Jurkat, Clone E6-1 (cell line): ENCODE measurements at places on chromosomes 4 and X.

GRCh38 chrX:43559644-43560043 is 96.5 kb upstream of the MAOA start:
- peak; percentile 25 for DNase-seq

- no peak for DNase-seq
Measured at GRCh38 chr4:66275411-66276038, 605.2 kb upstream of the EPHA5 start.

- DNase-seq = no peak
Measured at GRCh38 chrX:135512508-135513129, 7.8 kb upstream of the INTS6L start.

- DNase-seq = no peak
Measured at GRCh38 chr4:77538574-77539157, 67.0 kb upstream of the CXCL13 start.

DNA sequence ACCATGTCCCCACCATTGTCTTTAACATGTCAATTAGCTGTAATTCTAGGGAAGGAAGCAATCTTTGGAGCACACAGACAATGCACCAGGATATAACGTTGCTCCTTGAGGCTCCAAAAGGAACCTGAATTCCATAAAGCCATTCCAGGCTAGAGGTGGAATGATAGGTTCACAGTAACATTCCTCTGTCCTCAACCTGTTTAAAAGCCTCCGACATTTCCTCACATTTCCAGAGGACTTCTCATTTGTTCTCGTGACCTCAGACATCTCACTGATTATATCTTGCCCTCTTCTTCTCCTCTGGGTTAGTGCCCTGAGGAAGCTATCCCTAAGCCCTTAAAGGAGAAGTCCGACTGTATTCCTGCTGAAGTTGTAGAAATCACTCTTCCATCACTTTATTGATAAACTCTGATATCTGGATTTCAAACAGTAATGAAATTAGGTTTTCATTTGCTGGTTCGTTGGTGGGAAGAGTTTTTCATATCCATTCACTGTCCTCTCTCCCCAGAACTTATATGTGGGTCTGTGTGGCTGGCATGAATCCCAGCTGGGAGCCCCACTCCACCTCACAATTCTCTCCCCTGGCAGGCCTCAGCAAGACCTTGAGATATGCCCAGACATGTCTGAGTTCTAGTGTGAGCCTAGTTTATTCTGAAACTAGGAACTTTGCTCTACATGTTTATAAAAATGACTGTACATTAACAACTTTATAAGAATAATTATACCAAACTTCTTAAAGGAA is 44.2 kb upstream of the PRSS12 start:
- no peak for DNase-seq

GRCh38 chr4:56082829-56083228 is 134.1 kb downstream of the CEP135 start:
- no peak for DNase-seq

- DNase-seq = no peak
Measured at GRCh38 chr4:184419976-184420375, 54.4 kb downstream of the IRF2 start.

DNA sequence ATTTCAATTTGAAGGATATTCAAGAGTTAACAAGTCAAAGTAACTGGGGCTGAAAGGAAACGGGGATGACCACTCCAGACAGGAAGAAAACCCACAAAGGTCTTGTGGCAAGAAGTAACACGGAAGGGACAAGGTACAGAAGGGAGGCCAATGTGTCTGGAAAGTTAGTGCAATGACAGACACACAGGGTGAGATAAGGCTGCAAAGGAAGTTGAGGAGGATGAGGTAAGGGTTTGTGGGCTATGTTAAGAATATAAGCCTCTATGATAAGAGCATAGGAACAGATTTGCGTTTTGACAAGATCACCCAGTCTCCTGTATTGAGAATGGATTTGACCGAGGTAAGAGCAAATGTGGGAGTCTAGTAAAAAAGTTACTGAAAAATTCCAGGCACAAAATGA is 21.9 kb upstream of the EMCN start:
- DNase-seq = peak; percentile 84

DNA sequence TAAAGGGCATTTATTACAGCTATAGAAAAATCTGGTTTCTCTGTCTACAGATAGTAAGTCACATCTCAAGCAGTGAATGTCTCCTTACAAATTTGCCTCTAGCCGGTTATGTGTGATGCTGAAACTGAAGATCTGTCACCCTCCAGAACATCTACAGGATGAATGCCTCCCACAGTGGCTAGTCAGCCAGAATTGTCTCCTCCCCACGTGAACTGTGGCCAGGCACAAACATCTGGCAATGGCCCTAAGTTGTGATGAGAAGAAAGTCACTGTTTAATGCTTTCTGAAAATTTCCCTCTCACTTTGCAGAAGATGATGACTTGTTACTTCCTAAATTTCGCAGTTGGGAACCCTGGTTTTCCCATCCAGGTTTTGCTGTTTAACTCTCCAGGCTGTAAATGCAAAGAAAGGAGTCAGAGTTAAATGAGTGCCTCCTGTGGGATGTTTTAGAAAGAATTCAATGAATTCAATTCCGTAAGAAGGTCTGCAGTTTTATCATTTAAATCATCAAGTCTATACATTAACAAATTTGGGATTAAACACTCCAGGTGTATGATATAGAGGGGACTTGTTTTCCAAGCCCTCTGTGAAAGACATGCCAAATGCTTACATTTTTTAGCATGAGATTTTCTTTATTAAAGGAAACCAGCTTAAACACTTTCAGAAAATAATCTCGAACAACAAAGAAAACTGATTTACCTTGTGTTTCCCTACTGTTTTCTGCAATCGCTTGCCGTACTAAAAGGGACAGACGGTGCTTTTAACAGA is 55.4 kb upstream of the TLR3 start:
- DNase-seq = no peak

DNA sequence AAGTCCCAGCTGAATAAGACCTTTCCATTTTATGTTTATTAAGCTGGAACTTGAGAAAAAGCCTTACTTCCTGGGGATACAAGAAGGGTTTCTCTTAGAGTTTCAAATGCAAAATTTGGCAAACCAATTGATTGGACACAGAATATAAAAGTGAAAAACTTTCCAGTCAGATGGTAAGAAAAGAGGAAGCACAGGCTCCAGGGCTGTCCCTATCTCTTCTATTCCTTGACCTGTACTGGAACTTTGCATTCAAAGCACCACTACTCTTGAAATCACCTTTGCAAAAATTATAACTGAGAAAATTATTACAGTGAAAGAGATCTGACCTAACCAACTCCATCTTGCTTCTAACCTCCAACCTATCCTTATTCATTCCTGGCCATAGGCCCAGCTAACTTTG is 11.7 kb downstream of the PROM1 start:
- DNase-seq = no peak

DNA sequence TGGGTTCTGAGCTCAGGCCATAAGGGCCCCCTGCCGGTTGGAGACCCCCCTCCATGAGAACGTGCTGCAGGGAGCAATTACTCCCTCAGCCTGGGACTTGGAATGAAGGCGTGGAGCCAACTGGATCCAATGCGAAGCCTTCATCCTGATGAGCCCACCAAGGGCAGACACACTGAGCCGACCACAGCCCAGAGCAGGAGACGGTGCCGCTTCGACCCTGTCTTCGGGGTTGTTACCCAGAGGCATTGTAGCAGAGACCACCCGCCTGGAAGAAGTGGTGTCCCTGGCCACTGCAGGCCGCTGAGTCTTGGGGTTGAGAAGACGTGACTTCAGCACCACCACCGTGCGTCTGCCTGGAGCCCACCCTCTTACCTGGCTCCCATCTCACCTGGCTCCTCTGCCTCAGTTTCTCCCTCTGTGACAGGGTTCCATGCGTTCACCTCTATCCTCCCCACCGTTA is 7.0 kb upstream of the NKX1-1 start:
- no peak for DNase-seq

DNA sequence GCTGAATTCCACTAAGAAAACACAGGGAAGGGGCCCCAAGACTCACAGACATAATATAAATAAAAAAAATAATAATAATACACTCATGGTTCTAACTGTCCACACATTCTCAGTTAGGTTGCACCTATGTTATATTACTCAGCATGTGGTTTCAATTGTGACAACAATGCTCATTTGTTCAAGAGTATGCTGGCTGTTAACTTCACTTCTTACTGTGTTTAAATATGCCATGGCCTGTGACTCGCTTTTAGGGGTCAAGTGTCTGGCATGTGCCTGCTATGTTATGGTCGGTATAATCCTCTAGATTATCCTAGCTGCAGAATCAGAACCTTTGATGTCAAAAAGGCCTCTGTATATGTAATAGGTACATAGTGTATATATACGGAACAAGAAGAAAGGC is 324.8 kb upstream of the INTU start:
- no peak for DNase-seq

DNA sequence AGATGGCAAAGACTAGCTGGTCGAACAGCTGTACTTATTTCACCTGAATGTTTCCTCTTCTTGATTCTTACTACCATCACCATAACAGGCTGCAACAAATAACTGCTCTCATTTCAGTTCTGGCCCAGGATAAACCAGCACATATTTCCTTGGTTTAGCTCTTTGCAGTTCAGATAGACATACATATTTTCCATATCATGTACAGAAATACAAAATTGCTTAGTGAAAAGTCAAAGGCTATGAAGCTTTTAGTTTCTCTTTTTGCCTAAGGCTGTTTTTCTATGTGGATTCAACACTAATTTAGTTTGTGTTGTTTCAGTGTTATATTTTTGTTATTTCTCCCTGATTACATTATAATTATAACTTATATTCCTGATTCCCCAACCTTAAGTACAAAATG is 103.6 kb upstream of the BMP3 start:
- no peak for DNase-seq

GRCh38 chr4:83605744-83606172 is 69.8 kb downstream of the GPAT3 start:
- DNase-seq = no peak
